ENCODE measurements at places on chromosomes 1 and 21.

DNA sequence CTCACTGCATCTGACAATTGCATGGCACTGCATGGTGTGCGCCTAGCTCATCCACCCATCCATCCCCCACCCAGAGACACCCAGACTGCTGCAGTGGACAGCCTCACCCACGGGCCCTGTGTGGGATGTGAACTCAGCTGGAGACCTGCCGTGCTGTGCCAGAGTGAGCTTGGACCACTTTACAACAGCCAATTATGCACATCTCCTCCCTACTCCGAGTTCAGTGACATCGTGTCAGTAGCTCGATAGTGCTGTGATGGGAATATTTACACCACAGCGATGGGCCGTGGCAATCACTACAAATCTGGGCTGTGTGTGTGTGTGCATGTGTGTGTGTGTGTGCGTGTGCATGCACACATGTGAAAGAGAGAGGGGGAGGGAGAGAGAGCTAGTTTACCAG is 42.5 kb downstream of the TMEM51 start:
- peaks cover 10% of the 10 kb centered on the region for H3K4me1 ChIP-seq
- H3K4me3 ChIP-seq = no peak overlapping the region
- no peaks in the 10 kb centered on the region for H3K27me3 ChIP-seq

- no peak overlapping the region for H3K4me3 ChIP-seq
- H3K27ac ChIP-seq = peak overlapping the region; percentile 31
- no peaks in the 10 kb centered on the region for H3K36me3 ChIP-seq
- no peaks in the 10 kb centered on the region for H3K27me3 ChIP-seq
- DNase-seq = no peak
These were observed 77.0 kb downstream of the DDR2 start for GRCh38 chr1:162709132-162709860.

DNA sequence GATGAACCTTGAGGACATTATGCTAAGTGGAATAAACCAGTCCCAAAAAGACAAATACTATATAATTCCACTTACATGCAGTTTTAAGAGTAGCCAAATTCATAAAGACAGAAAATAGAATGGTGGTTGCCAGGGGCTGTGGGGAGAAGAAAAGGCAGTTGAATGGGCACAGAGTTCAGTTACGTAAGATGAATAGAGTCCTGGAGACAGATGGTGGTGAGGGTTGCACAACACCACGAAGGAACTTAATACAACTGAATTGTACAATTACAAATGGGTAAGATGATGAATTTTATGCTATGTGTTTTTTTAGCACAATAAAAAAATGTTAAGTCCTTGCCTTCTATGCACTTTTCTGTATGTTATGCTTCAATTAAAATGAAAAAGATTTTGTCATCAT is 66.6 kb downstream of the CD34 start:
- peaks cover 19% of the 10 kb centered on the region for H3K4me1 ChIP-seq
- peak overlapping the region; percentile 79 for H3K27ac ChIP-seq
- no peaks in the 10 kb centered on the region for H3K36me3 ChIP-seq
- H3K4me3 ChIP-seq = no peak overlapping the region
- DNase-seq = no peak

- no peaks in the 10 kb centered on the region for H3K27me3 ChIP-seq
- no peak overlapping the region for H3K4me3 ChIP-seq
- H3K36me3 ChIP-seq = peaks cover 54% of the 10 kb centered on the region
- no peak overlapping the region for H3K27ac ChIP-seq
These were observed 29.7 kb upstream of the MTMR11 start for GRCh38 chr1:149966405-149966804.

DNA sequence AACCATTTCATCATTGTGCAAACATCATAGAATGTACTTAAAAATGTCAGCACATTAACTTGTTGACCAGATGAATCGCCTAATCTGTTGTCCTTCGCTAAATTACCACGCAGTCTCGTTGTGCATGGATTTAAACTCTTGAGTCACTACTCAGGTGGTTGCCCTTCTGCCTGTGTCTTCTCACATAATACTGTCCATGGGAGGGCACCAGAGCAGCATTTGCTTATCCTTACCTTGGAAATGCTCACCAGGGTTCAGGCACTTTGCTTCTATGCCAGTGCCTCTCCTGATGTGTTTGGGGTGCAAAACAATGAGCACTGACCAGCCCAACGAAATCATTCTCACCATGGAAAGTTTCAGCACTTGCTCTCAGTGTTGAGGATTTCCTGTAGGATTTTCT is 559.9 kb downstream of the RWDD3 start:
- no peaks in the 10 kb centered on the region for H3K36me3 ChIP-seq
- DNase-seq = no peak
- no peaks in the 10 kb centered on the region for H3K4me1 ChIP-seq
- no peak overlapping the region for H3K4me3 ChIP-seq
- no peak overlapping the region for H3K27ac ChIP-seq

DNA sequence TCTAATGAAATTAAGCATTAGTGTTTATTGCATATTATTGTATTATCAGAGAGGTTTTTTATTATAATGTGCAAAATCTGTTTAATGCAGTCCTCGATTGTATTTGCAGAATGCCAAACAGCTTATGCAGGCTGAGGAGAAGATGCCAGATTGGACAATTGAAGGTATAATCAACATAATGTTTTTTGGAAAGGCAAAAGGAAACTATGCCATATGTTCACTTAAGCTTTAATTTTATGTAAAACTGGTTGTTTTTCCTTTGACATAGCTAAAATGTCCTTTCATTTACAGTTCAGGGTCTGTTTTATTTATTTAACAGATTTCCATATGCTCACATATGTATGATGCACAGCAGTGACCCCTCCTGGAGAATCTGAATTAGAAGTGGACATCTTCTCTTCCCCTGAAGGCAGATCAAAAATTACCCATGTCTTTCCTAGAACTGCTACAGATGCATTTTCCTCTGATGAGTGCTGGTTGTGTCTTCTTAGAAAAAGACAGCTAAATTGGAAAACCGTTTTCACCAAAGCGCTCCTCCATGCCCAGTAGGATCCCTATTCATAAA is 143.5 kb upstream of the USH2A start:
- H3K4me1 ChIP-seq = no peaks in the 10 kb centered on the region
- H3K4me3 ChIP-seq = no peak overlapping the region
- H3K27me3 ChIP-seq = no peaks in the 10 kb centered on the region
- DNase-seq = no peak

GRCh38 chr1:41827991-41828570 is 90.6 kb downstream of the HIVEP3 start:
- H3K4me1 ChIP-seq = no peaks in the 10 kb centered on the region
- no peak overlapping the region for H3K27ac ChIP-seq
- H3K4me3 ChIP-seq = no peak overlapping the region
- H3K36me3 ChIP-seq = no peaks in the 10 kb centered on the region
- H3K27me3 ChIP-seq = no peaks in the 10 kb centered on the region

GRCh38 chr1:181541947-181542346 is 58.6 kb downstream of the CACNA1E start:
- H3K4me3 ChIP-seq = no peak overlapping the region
- no peak for DNase-seq

DNA sequence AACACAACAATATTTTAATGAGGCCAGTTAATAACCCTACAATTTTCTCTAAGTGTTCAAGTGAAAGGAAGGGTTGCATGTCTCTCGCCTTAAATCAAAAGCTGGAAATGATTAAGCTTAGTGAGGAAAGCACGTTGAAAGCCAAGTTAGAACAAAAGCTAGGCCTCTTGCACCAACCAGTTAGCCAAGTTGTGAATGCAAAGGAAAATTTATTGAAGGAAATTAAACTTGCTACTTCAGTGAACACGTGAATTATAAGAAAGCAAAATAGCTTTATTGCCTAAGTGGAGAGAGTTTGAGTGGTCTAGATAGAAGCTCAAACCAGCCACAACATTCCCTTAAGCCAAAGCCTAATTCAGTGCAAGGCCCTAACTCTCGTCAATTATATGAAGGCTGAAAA is 135.6 kb downstream of the DUSP10 start:
- DNase-seq = no peak
- no peaks in the 10 kb centered on the region for H3K27me3 ChIP-seq
- H3K27ac ChIP-seq = no peak overlapping the region
- no peak overlapping the region for H3K4me3 ChIP-seq

DNA sequence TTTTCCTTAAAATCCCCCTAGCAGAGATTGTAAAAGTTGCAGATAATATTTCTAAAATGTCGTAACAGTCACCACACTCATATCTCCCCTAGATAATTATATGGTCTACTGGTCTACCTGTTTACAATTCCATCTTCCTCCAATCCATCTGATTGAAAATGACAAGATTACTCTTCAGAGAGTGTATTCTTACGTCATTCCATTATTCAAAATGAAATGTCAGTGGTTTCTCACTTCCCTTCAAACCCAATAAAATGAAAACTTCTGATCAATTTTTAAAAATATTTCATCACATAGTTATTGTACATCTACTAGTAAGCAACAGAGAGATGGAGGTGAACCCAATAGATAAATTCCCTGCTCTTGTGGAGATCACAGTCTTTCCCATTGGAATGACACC is 202.2 kb upstream of the C8B start:
- no peak overlapping the region for H3K27ac ChIP-seq
- no peak overlapping the region for H3K4me3 ChIP-seq
- no peaks in the 10 kb centered on the region for H3K27me3 ChIP-seq
- no peaks in the 10 kb centered on the region for H3K4me1 ChIP-seq
- H3K36me3 ChIP-seq = no peaks in the 10 kb centered on the region

GRCh38 chr1:58782178-58783089 is 1.4 kb downstream of the JUN start:
- peaks cover 12% of the 10 kb centered on the region for H3K4me1 ChIP-seq
- H3K4me3 ChIP-seq = peak overlapping the region; percentile 79
- no peaks in the 10 kb centered on the region for H3K27me3 ChIP-seq
- peak overlapping the region; percentile 99 for H3K27ac ChIP-seq
- DNase-seq = peak; percentile 72
- H3K36me3 ChIP-seq = no peaks in the 10 kb centered on the region

- no peak overlapping the region for H3K4me3 ChIP-seq
- no peaks in the 10 kb centered on the region for H3K36me3 ChIP-seq
- DNase-seq = no peak
- no peak overlapping the region for H3K27ac ChIP-seq
- H3K4me1 ChIP-seq = no peaks in the 10 kb centered on the region
These were observed 857 bp downstream of the FAM3B start for GRCh38 chr21:41317458-41317857.

- H3K36me3 ChIP-seq = no peaks in the 10 kb centered on the region
- peak; percentile 38 for DNase-seq
- peak overlapping the region; percentile 98 for H3K4me3 ChIP-seq
- H3K4me1 ChIP-seq = peaks cover 5% of the 10 kb centered on the region
These were observed 930 bp downstream of the CDC14A start for GRCh38 chr1:100353071-100353801.

DNA sequence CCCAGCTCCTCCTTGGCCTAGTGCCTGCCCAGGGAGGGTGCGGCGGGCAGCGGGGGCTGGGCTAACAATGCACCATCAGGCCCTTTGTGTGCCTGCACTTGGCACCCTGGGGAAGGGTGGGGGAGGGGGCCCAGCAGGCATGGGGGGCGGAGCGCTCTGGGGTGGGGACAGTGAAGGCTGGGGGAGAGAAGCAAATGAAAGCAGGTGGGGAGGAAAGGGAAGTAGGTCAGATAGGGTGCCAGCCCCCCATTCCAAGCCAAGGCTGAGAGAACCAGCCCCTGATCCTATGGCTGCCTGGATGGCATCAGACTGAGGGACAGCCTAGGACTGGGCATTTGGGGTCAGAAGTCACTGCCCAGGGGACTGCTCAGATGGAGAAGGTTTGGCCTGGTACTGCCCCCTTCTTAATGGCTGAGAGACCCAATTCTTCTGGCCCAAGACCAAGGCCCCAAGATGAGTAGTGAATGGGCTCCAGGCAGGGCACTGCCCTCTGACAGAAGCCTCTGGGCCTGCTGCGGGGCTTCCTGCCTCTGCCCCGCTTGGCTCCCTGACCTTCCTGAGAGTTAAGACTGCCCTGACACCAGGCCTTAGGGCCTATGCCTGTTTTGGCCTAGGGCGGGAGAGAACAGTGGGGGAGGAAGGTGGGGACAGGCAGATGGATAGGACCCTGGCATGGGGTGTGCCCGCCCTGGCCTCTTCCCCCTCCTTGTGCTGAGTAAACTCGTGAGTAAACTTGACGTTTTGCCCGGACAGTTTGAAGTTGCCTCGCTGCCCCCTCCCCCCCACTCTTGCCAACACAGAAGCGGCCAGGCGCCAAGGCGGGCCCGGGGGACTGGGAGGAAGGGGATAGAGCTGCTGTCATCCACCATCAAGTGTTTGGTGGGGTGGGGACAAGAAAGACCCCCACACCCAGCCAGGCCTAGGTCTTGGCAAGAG is 2.7 kb downstream of the ZBTB7B start:
- no peaks in the 10 kb centered on the region for H3K27me3 ChIP-seq
- peak overlapping the region; percentile 80 for H3K27ac ChIP-seq
- peak; percentile 93 for DNase-seq
- H3K4me1 ChIP-seq = peaks cover 46% of the 10 kb centered on the region
- H3K36me3 ChIP-seq = no peaks in the 10 kb centered on the region

- DNase-seq = no peak
- no peak overlapping the region for H3K27ac ChIP-seq
These were observed 54.7 kb downstream of the VWA5B1 start for GRCh38 chr1:20345419-20345818.

- no peaks in the 10 kb centered on the region for H3K36me3 ChIP-seq
- no peak for DNase-seq
- no peaks in the 10 kb centered on the region for H3K4me1 ChIP-seq
- no peaks in the 10 kb centered on the region for H3K27me3 ChIP-seq
- no peak overlapping the region for H3K4me3 ChIP-seq
- no peak overlapping the region for H3K27ac ChIP-seq
These were observed 12.7 kb downstream of the RHEX start for GRCh38 chr1:206065547-206066145.

GRCh38 chr1:84603223-84603622 is 29.0 kb upstream of the CTBS start:
- no peak for DNase-seq
- no peaks in the 10 kb centered on the region for H3K4me1 ChIP-seq
- H3K27ac ChIP-seq = no peak overlapping the region

DNA sequence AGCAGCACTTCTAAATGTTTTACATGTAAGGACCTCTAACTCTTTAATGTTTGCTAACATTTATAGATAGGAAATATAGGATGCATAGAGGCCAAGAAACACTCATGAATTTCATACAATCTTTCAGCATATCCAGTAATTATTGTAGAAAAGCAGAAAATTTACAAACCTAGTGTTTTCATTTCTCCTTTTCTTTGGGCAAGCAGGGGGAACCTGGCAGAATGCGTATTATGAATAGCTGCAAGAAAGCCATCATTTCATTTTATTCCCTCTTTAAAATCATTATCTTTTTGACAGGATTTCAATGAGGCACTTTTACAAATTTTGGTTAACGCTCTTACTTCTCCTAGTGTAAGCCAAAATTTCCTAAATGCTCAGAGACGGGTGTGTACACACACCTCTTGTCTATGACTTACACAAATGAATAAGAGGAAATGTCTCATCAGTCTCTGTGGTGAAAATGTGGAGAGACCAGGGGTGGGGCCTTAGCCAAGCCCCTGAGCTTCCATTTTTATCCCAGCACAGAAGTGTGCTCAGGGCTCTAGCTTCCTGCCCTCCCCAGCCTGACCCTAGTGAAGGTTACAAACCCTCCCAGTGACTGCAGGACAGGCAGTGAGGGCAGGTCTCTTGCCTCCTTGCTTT is 91.6 kb downstream of the LRRC8C start:
- no peak overlapping the region for H3K4me3 ChIP-seq
- no peak overlapping the region for H3K27ac ChIP-seq
- no peaks in the 10 kb centered on the region for H3K27me3 ChIP-seq
- peak; percentile 35 for DNase-seq

GRCh38 chr1:16126160-16126559 is 29.7 kb downstream of the EPHA2 start:
- no peaks in the 10 kb centered on the region for H3K27me3 ChIP-seq
- no peak overlapping the region for H3K4me3 ChIP-seq
- H3K36me3 ChIP-seq = no peaks in the 10 kb centered on the region
- no peak for DNase-seq
- peaks cover 4% of the 10 kb centered on the region for H3K4me1 ChIP-seq
- no peak overlapping the region for H3K27ac ChIP-seq
